ENCODE measurements at places on chromosomes 2 and 18. TPM values are rescaled to one million over a fixed set of nuclear protein-coding genes. Genes with fewer than 3 reads are reported as not detected.

TRIM43B gene
- total RNA-seq = not detected

XRCC5 gene
- total RNA-seq = 585 TPM

CXCR1 gene
- total RNA-seq = not detected

DOK6 gene
- total RNA-seq = not detected

ARHGEF4 gene
- 3.3 TPM for total RNA-seq

ABCB11 gene
- total RNA-seq = not detected

RIF1 gene
- 76.2 TPM for total RNA-seq

SPIRE1 gene
- 6.0 TPM for total RNA-seq

SPP2 gene
- total RNA-seq = not detected

KIF1A gene
- total RNA-seq = 7.7 TPM

ERFE gene
- 0.27 TPM for total RNA-seq

SERPINB13 gene
- not detected for total RNA-seq

AFF3 gene
- total RNA-seq = 2.6 TPM

CFC1 gene
- not detected for total RNA-seq

TMEM200C gene
- total RNA-seq = not detected

ARHGAP25 gene
- total RNA-seq = 51.0 TPM

RAD51AP2 gene
- not detected for total RNA-seq

DSC2 gene
- 0.26 TPM for total RNA-seq

OTX1 gene
- not detected for total RNA-seq

SLC5A7 gene
- total RNA-seq = not detected

ZRANB3 gene
- 15.0 TPM for total RNA-seq

RAB17 gene
- total RNA-seq = 0.40 TPM

NOSTRIN gene
- total RNA-seq = not detected

ONECUT2 gene
- total RNA-seq = not detected

DPYSL5 gene
- not detected for total RNA-seq

PARD6G gene
- 0.26 TPM for total RNA-seq

GKN1 gene
- not detected for total RNA-seq

MARS2 gene
- total RNA-seq = 24.3 TPM

DCTN1 gene
- total RNA-seq = 94.1 TPM

GPC1 gene
- total RNA-seq = 0.64 TPM

MAP3K19 gene
- not detected for total RNA-seq

ALPI gene
- not detected for total RNA-seq

MGAT4A gene
- total RNA-seq = 45.1 TPM

MTCL1 gene
- 0.14 TPM for total RNA-seq

UNC50 gene
- total RNA-seq = 29.8 TPM

CAVIN2 gene
- not detected for total RNA-seq

TMEM17 gene
- total RNA-seq = 0.25 TPM

CCDC74B gene
- 1.4 TPM for total RNA-seq

TWSG1 gene
- 11.3 TPM for total RNA-seq

SGPP2 gene
- total RNA-seq = 2.7 TPM

IL1A gene
- 0.20 TPM for total RNA-seq
